ENCODE measurements at places on chromosomes 11 and 22.
A peak's percentile ranks its signal among the peaks of the same experiment; 100 is the strongest.

DNA sequence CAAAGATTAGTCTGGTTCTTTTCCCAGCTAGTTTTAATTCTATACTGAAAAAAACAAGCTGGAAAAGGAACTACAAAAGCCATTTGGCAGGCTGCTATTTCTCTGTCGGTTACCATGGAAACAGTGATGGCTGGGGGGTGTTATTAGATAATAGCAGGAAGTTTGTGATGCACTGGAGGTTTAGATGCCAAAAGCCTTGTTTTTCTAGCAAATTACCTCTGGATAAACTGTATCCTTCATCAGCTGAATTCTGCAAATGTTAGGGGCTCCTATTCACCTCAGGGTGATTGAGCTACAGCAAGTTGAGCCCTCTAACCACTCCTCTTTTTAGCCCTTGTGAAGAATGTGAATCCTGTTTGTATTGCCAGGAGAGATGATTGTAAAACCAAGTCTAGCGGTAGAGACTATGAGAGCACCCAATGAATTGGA, 25.2 kb downstream of the ALKBH3 start:
- DNase-seq: no peak

- no peak for DNase-seq
Measured at GRCh38 chr22:27127911-27128310, 470.5 kb downstream of the MIAT start.

DNA sequence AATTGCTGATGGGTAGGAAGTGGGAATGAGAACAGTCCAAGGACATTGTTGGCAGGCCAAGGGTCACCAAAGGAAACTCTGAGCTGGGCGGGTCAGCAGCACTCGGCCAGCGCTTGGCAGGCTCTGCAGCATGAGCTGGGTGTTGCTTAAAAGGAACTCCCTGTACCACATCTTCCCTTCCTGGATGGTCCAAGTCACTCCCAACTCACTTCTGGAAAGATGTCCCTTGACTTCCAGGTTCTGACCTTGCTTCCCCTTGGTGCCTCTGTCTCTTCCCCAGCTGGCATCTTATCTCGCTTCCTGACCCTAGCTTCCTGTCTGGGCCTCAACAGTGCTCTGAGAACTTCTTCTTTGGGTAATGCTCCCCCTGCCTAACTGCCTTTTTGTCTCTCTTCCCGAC, 24.8 kb upstream of the SWAP70 start:
- no peak for DNase-seq

DNA sequence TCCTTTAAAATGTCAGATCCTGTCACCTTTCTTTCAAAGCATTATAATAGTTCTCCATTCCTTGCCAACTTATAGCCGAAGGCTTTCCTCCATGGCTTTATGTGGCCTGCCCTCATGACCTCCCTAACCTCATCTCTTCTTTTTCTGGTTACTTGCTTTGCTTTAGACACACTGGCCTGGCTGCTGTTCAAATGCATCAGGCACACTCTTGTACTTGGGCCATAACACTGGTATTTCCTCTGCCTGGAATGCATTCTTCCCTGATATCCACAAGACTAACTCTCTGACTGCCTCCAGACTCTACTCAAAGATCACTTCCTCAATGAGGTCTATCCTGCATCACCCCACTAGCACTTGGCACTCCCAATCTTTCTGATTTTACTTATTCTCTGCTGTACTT, 710.3 kb downstream of the KCNA4 start:
- no peak for DNase-seq

DNA sequence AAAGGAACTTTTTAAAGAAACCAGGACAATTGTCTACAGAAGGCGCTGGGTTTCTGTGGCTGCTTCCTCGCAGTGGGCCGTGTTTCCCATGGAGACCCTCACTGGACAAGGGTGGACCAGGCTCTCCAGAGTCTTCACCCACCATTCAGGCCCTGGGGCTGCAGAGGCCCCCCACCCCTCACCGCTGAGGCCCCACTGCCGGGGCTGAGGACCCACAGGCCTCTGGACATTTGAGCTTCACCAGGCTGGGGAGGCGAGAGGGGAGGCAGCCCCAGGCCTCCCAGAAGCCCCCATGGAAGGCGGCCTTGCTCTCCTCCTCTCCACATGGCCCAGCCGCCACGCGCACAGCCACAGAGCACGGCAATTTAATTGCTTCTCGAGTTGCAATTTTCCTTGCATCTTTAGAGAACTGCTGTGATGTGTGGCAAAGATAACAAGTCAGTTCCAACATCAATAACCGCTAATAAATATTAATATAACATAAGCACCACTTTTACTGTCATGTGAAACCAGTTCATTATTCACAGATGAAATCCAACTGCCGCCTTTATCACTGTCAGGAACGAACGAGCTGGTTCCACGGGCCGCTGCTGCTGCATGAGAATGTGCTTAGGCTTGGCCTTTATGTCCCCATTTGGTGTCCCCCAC, 81.0 kb downstream of the PHF21B start:
- no peak for DNase-seq

DNA sequence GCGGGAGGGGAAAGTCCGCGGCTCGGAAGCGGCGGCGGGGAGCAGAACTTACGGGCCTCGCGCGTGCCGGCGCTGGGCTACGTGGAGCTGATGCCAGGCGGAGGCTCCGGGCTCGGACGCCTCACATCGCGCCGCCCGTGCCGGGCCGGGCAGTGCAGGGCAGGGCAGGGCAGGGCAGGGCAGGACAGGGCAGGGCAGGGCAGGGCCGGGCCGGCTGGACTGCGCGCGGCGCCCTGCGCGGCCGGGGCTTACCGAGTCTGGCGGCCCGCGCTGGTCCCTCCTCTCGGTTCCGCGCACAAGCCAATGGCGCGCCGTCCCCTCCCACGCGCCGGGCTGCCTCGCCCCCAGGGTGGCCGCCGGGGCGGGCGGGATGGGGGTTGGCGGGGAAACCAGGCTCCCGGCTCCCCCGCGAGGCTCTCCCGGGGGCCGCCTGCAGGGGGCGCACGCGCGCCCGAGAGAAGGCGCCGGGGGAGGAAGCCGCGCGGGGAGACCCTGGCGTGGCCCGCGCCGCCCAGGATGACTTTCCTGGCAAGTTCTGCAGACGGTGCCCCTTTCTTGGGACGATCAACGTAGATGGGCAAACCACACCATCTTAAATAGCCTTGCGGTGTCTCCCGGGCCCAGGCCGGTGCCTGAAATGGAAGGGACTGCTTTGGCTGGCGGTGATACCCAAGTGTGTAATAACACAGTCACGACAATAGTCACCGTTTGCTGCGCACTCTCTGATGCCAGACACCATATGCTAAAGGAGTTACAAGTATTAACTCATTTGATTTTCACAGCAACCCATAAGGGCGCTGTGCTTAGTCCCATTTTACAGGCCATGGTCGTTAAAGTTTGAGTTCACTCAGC, at the start of gene TP53I11:
Gene TP53I11, minus strand, starts transcription at position 259 of the 852 bp plus-strand sequence. CDS start 12,548 bp downstream, outside the sequence.
- peak; percentile 64 for DNase-seq

GRCh38 chr11:60916669-60917206, 2.8 kb downstream of the TMEM109 start:
- no peak for DNase-seq

GRCh38 chr22:23531283-23531956, 48.7 kb downstream of the IGLL1 start:
- DNase-seq: no peak

DNA sequence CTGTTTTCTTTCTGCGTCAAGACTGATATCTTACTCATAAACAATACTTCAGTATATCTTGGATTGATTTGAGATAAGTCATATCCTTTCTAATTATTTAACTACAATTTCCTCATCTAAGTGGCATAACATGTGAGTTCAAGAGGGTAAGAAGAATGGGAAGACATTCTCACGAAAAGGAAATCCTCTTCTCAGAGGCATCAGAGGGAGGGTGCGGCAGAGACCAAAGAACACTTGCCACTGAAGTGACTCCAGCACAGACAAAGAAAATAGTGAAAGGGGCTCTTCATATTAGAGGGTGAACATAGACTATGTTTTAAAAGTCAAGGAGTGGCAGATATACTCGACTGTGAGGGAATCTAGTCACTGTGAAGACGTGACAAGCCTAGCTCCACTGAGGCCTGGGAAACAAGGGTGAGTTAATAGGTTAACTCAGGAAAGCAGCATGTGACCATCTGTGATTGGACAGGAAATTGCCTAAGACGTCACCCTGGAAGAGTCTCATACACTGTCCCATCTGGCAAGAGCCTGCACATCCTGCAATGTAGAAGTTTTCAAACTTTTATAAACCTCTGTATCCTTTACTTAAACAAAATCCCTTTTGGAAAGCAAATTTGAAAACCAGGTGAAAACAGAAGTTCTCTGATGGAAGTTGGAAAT, 1.9 kb upstream of the MMP1 start:
- DNase-seq: no peak

DNA sequence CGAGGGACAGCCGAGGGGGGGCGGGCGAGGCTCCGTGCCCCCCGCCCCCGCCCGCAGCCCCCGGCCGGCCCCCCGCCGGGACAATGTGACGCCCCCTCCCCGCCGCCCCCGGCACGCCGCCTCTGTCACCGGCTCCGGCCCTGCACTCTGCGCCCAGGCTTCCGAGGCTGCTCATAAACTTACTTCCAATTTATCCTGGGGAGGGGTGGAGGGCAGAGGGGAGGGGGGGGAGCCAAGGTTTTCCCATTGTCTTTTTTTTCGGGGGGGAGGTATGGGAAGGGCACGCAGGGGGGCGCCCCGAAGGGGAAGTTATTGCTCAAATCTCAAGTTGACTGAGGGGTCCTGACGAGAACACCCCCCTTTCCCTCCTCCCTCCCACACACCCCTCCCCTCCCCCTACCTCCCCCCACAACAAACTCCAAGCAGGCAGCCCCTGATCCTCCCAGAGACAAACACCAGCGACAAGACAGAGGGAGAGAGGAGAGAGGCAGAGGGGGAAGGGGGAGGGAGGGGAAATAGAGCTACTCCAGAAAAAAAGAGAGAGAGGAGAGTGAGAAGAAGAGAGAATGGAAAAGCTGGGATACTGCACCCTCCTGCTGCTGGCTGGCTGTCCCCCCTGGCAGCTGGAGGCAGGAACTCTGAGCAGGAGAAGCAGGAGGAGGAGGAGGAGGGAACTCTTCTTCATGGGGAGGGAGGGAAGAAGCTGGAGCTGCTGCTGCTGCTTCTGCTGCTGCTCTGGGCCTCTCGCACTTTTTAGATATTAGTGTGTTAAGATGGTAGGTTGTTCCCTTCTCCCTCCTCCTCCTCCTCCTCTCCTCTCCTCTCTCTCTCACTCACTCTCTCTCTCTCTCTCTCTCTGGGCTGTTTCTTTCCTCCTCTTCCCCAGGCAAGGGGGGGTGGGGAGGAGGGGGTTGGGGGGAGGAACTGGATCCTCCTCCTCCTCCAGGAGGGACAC, 631 bp downstream of the PHF21A start:
- no peak for DNase-seq

DNA sequence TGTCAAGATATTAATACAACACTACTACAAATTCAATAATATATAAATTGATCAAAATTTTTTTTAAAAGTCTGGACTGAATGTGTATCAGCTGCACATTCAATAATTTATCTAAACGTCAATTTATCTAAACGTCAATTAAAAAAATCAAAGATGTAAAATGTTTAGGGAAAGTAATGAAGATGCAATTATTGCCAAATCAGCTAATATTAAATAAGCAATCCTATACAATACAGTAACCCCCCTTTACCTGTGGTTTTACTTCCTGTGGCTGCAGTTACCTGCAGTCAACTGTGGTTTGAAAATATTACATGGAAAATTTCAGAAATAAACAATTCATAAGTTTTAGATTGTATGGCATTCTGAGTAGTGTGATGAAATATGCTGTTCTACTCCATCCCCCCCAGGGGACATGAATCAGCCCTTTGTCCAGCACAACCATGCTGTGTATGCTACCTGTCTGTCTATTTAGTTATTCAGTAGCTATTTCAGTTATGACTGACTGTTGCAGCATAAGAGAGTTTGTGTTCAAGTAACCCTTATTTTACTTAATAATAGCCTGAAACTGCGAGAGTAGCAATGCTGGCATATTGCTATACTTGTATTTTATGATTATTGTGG, 72.2 kb downstream of the CWF19L2 start:
- DNase-seq: no peak
